ENCODE measurements at places on chromosomes 7 and 10.

DNA sequence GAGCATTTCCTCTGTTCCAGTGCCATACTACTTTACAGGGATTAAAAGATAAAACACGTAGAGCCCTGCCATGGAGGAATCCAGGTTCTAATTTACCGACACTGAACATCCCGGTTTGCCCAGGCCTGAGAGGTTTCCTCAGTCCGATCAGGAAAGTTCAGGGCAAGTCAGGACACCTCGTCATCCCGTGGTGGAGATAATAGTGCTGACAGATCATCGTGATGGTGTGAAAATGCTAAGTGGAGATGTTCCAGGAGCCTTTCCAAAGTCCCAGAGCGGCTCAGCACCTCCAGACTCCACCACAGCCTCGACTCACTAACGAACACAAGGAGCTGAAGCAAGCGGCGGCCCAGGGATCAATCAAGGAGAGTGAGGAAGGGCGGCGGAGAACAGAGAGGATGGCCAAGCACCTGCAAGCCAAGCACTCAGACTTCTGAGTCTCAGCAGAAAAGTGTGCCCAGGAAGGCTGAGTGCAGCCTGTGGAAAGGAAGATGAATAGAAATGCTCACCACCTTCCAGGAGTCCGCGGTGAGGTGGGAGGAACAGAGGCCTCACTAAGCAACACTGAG lies 103.7 kb upstream of the VWC2 start:
- no peak for DNase-seq

DNA sequence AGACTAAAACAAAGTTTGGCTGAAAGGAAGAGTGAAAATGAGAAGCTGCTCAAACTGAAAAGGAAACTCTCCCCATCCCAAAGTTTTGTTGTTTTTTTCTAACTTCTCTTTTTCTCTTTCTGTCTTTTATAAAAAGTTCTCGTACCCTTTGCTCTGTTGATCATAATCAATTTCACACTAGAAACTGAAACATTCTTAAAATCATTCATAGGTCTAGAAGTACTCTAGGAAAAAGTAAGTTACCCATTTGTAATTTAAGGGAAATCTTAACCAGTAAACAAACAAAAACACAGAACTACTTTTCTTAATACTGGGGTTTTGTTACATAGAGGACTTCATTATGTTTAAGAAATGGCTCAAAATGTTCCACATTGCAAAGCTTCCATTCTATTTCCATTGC lies 339.8 kb downstream of the SEMA3D start:
- no peak for DNase-seq

- DNase-seq, result no peak
Observed at GRCh38 chr10:14487488-14487883, 156.8 kb upstream of the FRMD4A start.

GRCh38 chr10:63671317-63671937 lies 150.2 kb downstream of the REEP3 start:
- DNase-seq, result no peak

Measured in activated CD4-positive, alpha-beta T cell treated with anti-CD3 and anti-CD28 coated beads for 4 hours (primary cell).